ENCODE measurements at places on chromosomes 3 and 15.

DNA sequence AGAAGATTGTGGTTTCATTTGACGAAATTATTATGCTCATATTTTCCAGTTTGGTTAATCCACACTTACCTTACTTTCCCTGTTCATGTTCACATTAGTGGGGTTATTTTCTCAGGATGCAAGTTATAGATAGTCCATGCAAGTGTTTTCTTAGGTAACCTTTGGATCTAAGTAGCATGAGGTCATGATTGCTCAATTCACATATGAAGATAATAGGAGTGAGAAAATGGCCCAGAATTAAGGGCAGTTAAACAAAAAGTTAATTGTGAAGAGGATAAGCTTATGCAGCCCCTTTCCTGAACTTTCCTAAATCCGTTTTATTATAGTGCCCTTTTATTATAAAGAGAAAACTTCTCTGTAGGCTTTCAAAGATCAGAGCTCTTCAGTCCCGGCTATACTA, 83.4 kb downstream of the CD200R1L start:
- DNase-seq: no peak

DNA sequence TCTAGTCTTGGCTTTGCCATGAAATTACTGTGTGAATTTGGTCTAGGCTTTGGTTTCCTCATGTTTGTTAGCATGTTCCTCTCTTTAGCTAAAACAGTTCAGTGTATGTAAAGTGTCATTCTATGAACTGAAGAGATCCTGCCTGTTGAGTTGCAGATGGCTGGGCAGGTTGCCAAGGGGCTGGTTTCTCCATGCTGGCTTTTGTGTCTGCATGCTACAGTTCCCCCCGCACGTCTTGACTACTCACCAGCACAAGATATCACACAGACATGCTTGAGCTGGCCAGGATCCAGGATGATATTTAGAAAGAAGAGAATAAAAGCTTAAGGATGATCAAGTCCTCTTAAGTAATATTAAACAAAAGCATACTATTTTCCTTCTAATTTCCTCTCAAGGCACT, 90.2 kb downstream of the CERS3 start:
- DNase-seq: no peak

DNA sequence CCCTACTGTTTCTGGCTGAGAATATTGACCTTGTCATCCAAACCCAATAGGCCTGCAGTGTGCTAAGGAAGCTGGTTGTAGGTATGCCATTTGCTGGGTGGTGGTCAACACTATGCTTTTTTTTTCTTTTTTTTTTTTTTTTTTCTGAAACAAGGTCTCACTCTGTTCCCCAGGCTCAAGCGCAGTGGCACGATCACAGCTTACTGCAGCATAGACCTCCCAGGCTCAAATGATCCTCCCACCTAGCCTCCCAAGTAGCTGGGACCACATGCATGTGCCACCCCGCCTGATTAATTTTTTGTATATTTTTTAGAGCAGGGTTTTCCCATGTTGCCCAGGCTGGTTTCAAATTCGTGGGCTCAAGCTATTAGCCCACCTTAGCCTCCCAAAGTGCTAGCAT, 35.7 kb upstream of the RHO start:
- no peak for DNase-seq

DNA sequence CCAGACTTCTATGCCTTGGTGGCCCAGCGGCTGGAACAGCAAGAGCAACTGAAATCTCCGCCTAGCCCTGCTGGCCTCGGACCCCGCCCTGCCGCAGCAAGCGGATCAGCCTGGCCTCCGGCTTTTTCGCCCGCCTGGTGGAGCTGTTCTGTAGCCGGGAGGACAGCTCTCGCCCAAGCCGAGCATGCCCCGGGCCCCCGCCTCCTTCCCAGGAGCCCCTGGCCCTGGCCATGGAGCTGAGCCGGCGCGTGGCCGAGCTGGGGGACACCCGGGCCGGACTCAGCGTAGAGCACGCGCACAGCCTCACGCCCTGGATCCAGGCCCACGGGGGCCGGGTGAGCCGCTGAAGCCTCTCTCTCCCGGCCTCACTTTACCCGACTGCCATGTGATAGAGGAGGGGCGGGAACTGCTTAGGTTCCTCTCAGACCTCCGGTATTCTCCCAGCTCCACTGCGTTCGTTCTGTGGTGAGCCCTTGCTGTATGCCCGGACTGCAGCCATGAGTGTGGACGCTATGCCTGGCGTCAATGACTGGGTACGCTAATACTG, 24.1 kb upstream of the MRPL3 start:
- no peak for DNase-seq

DNA sequence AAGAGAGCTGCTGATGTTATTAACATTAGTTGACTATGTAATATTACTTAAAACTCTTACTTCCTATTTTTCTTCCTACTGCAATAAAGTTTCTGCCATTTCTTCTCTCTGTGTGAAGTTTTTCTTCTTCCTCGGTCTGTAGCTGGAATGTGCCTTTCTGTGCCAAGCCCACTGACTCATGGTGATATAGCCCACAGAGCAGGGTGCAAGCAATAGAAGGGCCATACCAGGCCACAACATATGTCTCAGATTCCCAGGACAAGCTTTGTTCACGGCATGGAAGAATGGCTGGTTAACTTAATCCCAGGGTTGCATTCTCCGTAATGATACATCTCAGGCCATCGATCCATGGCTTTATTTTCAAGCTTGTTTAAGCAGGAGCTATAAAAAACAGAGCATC, 815.3 kb downstream of the TUSC7 start:
- DNase-seq: no peak

- peak; percentile 8 for DNase-seq
These were observed 139.4 kb downstream of the FHIT start for GRCh38 chr3:61111825-61112224.

DNA sequence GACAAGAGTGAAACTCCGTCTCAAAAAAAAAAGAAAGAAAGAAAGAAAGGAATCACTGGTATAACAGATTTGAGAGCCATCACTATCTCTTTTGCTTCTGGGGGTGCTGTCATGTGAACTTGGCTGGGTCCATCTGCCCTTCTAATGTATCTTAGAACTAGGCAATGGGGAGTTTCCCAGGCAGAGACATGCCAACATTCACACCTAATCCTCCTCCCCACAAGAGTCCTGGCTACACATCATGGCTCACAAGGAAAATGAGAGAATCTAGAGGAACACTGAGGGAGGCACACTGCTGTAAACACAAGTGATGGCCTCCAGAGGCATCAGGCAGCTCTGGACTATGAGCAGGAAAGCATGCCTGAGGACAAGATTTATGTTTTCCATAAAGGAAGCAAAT, 67.8 kb upstream of the PPP2R3A start:
- DNase-seq: no peak

- no peak for DNase-seq
These were observed 372.7 kb downstream of the ROBO2 start for GRCh38 chr3:77412584-77412983.

GRCh38 chr3:85074003-85074402, 115.2 kb downstream of the CADM2 start:
- DNase-seq: no peak

- no peak for DNase-seq
These were observed 89.1 kb upstream of the GALNT15 start for GRCh38 chr3:16085410-16085809.

DNA sequence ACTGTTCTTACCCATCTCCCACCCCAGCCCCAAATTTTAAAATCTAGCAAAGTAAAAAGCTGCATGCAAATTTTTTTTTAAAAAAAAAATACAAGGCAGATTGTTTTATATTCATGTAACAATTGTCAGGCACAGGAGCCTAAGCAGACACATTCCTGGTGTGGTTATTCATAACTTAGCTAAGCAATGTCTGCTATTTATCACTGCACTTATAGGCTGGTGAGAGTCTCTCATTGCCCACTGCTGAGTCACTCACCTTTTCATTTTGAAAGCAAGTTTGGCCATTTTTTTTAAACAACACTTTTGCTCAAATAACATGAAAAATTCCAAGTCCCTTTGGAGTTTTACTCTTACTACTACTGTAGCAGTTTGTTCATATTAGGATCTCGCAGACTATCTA, 413.9 kb downstream of the RBMS3 start:
- no peak for DNase-seq

DNA sequence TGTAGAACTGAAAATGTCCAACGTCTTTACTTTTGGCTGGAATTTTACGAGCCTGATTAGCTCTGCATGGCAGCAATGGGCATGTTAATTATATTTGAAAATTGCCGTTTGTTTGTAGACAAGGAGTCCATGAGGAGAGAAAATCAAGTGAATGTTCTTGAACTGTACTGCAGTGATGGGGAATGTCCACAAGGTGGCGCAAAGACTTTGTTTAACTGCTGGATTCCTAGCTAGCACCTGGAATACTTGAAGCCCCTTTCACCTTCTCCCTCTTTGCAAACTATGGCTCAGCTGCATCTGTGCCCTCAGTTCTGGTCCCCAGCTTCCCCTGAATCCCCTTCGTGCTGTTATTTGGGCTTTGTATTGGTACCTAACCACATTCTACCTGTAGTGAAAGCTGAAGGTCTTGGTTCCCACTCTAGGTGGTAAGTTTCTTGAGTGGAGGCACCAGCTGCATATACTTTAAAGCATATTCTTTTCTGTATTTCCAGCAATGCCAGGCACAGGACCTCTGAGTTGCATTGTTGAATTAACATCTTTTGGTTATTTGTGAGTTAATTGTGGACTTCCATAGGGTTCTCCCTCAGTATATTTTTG, 25.3 kb downstream of the EXOG start:
- peak; percentile 72 for DNase-seq

DNA sequence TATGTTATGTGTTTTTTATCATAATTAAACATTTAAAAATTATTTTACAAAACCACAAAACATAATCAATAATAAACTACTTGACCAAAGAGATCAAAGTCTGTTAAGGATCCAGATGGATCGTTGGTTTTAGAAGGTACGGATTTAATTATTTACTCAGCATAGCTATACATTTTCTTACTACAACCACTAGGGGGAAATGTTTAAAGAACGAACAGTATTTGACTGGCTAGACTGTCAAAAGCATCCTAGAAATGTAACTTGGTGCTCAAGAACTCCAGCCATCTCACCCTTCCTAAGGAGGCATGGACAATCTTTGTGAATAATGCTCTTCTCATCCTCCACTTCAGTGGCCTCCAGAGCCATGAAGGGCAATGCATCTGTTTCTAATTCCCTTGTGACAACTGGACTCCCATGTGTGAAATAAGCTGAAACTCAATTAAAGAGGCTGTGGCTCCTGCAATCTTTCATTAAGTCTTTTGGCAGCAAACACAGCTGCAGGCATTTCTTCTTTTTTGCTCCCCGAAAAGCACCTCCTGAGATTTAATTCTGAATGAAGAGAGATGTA, 94.7 kb upstream of the TUSC7 start:
- DNase-seq: no peak

- DNase-seq: no peak
These were observed 40.1 kb downstream of the CBLB start for GRCh38 chr3:105828703-105829102.

GRCh38 chr3:186785495-186786018, 2.2 kb downstream of the EIF4A2 start:
- DNase-seq: no peak

DNA sequence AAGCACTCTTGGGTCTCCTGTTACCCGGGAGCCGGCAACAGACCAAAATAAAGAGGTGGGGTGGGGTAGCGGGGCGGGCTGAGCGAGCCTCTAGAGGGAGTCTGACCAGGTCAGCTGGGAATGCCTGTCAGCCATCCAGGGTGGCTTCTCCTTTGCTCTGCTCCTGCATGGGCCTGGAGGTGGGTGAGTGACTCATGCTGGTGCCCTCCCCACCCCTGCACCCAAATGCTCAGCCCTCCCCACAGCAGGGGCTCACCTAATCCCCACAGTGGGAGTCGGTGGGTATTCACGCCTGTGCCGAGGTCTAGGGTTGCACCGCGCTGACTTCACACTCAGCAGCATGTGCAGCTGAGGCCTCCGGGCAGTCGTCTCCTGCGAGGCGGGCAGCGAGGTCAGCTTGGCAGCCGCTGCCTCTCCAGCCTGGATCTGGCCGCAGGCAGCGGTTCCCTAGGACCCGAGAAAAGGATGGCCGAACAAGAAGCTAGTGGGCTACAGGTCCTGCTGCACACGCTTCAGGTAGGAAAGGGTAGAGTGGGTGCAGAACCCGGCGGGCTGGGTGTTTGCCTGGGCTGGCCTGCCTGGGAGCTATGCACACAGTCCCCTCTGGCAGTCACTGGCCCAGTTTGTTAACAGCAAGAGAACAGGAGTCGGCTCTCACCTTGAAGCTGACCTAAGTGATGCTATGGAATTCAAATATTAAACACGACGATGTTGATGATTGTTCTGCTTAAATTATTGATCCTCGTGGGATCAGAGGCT, at the start of gene AGBL1:
AGBL1 (plus strand) TSS at position 364 of the 759 bp plus-strand sequence.
- no peak for DNase-seq

- DNase-seq: no peak
These were observed 21.5 kb downstream of the CYFIP1 start for GRCh38 chr15:22958487-22959280.

DNA sequence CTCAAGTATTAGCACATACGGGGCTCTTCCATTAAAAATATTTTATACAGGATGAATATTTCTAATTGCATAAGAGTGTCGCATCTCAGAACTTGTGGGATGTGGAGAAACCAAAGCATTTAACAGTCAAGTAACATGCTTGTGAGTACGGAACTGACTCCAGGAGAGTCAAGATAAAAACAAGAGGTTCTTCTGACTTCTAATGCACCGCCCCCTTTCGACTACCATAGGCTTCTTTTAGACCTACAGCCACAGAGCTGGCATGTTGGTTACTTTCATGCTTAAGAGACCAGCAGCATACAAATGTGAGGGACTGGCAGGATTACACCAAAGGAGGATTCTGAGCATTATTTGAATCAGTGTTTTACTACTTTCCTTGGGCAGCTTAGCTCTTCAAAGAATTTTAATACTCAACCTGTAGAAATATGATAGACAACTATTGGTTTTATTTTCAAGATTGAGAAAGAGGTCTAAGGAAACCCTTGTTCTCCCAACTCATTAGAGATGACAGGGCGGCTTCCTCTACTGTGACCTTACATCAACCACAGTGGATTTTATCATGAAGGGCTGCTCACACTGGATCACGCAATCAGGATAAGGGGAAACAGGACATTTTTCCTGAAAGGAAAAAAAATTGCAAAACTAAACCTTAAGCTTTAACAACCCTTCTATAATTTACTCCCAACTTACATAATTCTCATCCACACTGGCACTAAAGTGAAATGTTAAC, 14.0 kb downstream of the ETV5 start:
- DNase-seq: no peak

- no peak for DNase-seq
These were observed 927 bp downstream of the SMAD6 start for GRCh38 chr15:66702787-66703539.
